ENCODE measurements at places on chromosomes 4 and X. TPM values are rescaled to one million over a fixed set of nuclear protein-coding genes. Genes with fewer than 3 reads are reported as not detected.

GRCh38 chr4:102847687-102848086 is 20.3 kb upstream of the UBE2D3 start:
- no peak overlapping the region for H3K27ac ChIP-seq
- DNase-seq: no peak
- H3K36me3 ChIP-seq: no peaks in the 10 kb centered on the region
- H3K4me3 ChIP-seq: no peak overlapping the region

- H3K36me3 ChIP-seq: no peaks in the 10 kb centered on the region
- peaks cover 9% of the 10 kb centered on the region for H3K4me1 ChIP-seq
- H3K27ac ChIP-seq: no peak overlapping the region
Measured at GRCh38 chr4:139030614-139031235, 15.1 kb downstream of the NOCT start.

GRCh38 chr4:108003982-108004515 is 14.4 kb downstream of the HADH start:
- no peak overlapping the region for H3K4me3 ChIP-seq
- peaks cover 5% of the 10 kb centered on the region for H3K4me1 ChIP-seq
- H3K27ac ChIP-seq: no peak overlapping the region
- H3K36me3 ChIP-seq: no peaks in the 10 kb centered on the region
- DNase-seq: no peak

GRCh38 chrX:45748369-45748774 is 547.7 kb upstream of the DIPK2B start:
- peaks cover 26% of the 10 kb centered on the region for H3K36me3 ChIP-seq
- no peak for DNase-seq

GRCh38 chrX:30786374-30786773 is 102.7 kb downstream of the TAB3 start:
- no peaks in the 10 kb centered on the region for H3K36me3 ChIP-seq
- no peak overlapping the region for H3K4me3 ChIP-seq
- no peak overlapping the region for H3K27ac ChIP-seq

- H3K4me1 ChIP-seq: peaks cover 17% of the 10 kb centered on the region
- peaks cover 6% of the 10 kb centered on the region for H3K36me3 ChIP-seq
- peak overlapping the region; percentile 40 for H3K4me3 ChIP-seq
- no peaks in the 10 kb centered on the region for H3K27me3 ChIP-seq
- DNase-seq: no peak
- peak overlapping the region; percentile 77 for H3K27ac ChIP-seq
Measured at GRCh38 chrX:153725039-153725831, 579 bp downstream of the ABCD1 start.

DNA sequence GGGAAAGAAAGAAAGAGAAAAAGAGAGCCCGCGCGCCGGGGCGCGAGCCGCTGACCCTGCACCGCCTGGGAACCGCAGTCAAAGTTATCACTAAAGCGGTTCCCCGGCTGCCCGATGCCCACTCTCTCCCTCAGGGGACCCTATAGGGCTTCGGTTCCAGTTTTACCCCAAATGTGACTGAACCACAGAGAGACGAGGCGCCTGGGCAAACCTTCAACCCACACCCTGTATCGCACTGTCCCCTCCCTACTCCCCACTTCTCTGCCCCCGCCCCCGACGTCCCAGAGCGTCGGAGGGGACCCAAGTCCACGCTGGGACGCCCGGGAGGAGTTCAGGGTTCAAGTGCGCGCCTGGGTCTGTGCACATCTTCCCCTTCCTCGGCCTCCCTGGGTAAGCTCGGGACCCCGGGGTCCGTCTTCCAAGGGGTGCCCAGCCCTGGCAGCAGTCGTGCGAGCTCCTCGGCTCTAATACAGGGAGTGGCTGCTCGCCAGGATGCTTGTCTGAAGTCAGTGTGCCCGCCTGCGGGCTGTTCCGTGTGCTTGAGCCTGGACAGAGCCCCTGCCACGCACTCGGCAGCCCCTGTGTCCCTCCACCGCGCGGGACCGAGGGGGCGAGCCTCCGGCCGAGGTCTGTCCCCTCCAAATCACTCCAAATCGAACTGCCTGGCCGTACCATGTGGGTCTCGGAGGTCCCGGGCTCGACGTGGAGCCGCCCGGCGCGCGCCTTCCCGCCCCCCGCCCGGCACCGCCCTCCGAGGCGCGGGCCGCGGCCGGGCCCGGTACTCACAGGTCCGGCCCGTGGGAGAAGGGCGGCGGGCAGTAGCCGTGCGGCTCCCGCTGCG is 960 bp downstream of the TRPC3 start:
- peak overlapping the region; percentile 76 for H3K4me3 ChIP-seq
- peak overlapping the region; percentile 24 for H3K27ac ChIP-seq
- DNase-seq: peak; percentile 18
- H3K27me3 ChIP-seq: no peaks in the 10 kb centered on the region
- H3K36me3 ChIP-seq: no peaks in the 10 kb centered on the region
- H3K4me1 ChIP-seq: no peaks in the 10 kb centered on the region

GRCh38 chr4:101356928-101357327 is 9.6 kb upstream of the PPP3CA start:
- no peak overlapping the region for H3K4me3 ChIP-seq
- H3K4me1 ChIP-seq: peaks cover 7% of the 10 kb centered on the region
- DNase-seq: peak; percentile 95
- no peaks in the 10 kb centered on the region for H3K36me3 ChIP-seq
- H3K27ac ChIP-seq: peak overlapping the region; percentile 19

- no peaks in the 10 kb centered on the region for H3K27me3 ChIP-seq
- H3K36me3 ChIP-seq: no peaks in the 10 kb centered on the region
- no peak for DNase-seq
- H3K4me1 ChIP-seq: no peaks in the 10 kb centered on the region
Measured at GRCh38 chrX:30888526-30889146, 418 bp downstream of the TAB3 start.

GRCh38 chr4:53962516-53963225 is 101.7 kb downstream of the CHIC2 start:
- H3K36me3 ChIP-seq: no peaks in the 10 kb centered on the region
- H3K27ac ChIP-seq: peak overlapping the region; percentile 11
- no peak overlapping the region for H3K4me3 ChIP-seq
- peak; percentile 90 for DNase-seq
- H3K27me3 ChIP-seq: no peaks in the 10 kb centered on the region
- peaks cover 10% of the 10 kb centered on the region for H3K4me1 ChIP-seq

GRCh38 chrX:107715331-107716117 is 60.1 kb downstream of the TSC22D3 start:
- peaks cover 12% of the 10 kb centered on the region for H3K4me1 ChIP-seq
- peak; percentile 23 for DNase-seq
- peak overlapping the region; percentile 66 for H3K27ac ChIP-seq
- peak overlapping the region; percentile 43 for H3K4me3 ChIP-seq
- H3K27me3 ChIP-seq: peaks cover 7% of the 10 kb centered on the region

DNA sequence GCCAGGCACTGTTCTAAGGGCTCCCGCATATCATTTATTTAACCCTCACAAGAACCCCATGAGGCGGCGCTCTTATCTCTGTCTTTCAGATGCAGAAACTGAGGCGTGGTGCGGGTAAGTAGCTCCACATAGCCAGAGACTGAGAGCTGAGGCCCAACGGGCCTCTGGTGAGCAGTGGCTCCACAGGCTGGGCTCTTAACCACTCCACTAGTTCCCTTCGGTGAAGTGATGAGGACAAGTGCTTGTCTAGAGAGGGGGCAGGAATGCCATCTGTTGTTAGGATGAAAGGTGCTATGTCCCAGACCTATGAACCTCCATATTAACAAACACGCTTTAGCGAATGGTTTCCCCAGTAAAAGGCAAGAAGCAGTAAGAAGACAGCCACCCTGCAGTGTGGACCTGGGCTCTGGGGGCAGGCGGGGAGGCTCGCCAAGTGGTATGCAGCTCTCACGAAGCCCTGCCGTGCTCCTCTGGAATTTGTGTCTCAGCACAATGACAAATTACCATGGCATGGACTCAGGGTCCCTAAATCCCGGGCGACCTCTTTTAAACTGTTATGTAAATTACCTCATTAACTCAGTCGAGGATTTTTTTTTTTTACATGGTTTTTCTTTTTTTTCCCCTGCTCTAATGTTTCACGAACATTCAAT is 20.9 kb upstream of the S100G start:
- H3K36me3 ChIP-seq: peaks cover 3% of the 10 kb centered on the region
- no peak overlapping the region for H3K4me3 ChIP-seq
- H3K27ac ChIP-seq: no peak overlapping the region
- no peak for DNase-seq
- peaks cover 6% of the 10 kb centered on the region for H3K27me3 ChIP-seq

DNA sequence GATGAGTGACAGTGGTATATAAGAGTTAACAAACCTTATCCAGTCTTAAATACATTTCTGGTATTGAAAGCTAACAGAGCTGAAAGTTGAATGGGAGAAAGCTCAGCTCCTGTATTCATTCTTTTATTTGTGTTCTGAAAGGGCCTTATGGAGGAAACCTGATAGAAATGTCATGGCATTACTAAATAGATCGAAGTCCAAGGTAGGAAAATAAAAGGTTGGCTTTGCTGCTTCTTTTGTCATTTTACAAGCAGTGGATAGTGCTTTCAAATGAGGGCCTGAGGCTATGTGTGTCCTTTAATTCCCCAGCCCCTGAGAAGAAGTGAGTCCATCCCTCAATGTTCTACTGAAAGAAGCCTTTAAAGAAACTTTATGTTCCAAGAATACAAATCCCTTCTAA is 974.3 kb upstream of the INTU start:
- no peak overlapping the region for H3K4me3 ChIP-seq
- DNase-seq: no peak
- H3K36me3 ChIP-seq: no peaks in the 10 kb centered on the region
- no peaks in the 10 kb centered on the region for H3K4me1 ChIP-seq

DNA sequence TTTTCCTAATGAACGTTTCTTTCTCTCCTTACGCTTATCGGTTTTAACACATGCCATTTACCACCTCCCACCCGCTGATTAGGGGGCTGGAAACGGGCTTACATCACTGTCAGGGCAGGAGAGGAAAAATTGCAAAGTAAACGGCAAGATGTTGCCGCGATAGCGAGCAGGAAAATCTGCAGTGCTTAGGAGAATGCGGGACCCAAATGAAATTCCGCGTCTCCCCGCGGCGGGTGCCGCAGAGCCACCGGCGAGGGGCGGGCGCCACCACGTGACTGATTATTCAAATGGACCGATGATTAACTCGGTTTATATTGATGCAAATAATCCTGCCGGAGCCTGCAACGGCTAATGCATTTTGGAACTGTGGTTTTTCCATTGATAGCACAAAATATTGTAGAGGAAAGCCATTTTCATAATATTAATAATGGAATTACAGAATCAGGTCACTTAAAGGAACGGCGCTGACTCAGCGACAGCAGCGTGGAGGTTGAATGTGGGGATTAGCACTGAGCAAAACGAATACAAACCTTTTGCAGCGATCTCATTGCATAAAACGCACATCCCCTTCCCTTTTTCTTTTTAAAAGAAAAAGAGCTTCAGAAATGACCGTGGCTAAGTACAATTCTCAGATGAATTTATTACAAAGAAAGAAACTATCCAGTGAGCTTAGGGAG is 224.2 kb downstream of the STIM2 start:
- peak overlapping the region; percentile 11 for H3K4me3 ChIP-seq
- DNase-seq: peak; percentile 2
- no peaks in the 10 kb centered on the region for H3K36me3 ChIP-seq
- H3K27me3 ChIP-seq: peaks cover 15% of the 10 kb centered on the region
- H3K27ac ChIP-seq: no peak overlapping the region

OTUD6A gene
- not detected for total RNA-seq

GIMD1 gene
- total RNA-seq: not detected

LRP2BP gene
- total RNA-seq: 0.56 TPM

CXCL1 gene
- total RNA-seq: not detected

Data from IMR-90 (cell line).